ENCODE measurements at places on chromosomes 4 and X. TPM values are rescaled to one million over a fixed set of nuclear protein-coding genes. Genes with fewer than 3 reads are reported as not detected.

Gene PDCL2
- polyA plus RNA-seq, result 0.73 TPM

Gene HTATSF1
- polyA plus RNA-seq, result 32.5 TPM

Gene UGT2B17
- polyA plus RNA-seq, result not detected

Gene CLRN2
- not detected for polyA plus RNA-seq

Gene SFRP2
- polyA plus RNA-seq, result not detected

Gene IL2RG
- 25.8 TPM for polyA plus RNA-seq

Gene CNGA1
- polyA plus RNA-seq, result 0.04 TPM

Gene AREG
- polyA plus RNA-seq, result 3.8 TPM

Gene PABPC4L
- polyA plus RNA-seq, result 0.41 TPM

Gene CFAP99
- polyA plus RNA-seq, result not detected

Gene SYTL5
- 0.03 TPM for polyA plus RNA-seq

Gene MAGEB2
- 78.1 TPM for polyA plus RNA-seq

Gene ZFP92
- 1.3 TPM for polyA plus RNA-seq

Gene PGAM4
- not detected for polyA plus RNA-seq

Gene SOWAHD
- polyA plus RNA-seq, result 0.15 TPM

Gene PRDM5
- not detected for polyA plus RNA-seq

Gene BEX4
- polyA plus RNA-seq, result 309 TPM

Gene TMPRSS11B
- polyA plus RNA-seq, result 0.20 TPM

Gene GDI1
- 78.1 TPM for polyA plus RNA-seq

Gene SUPT20HL1
- not detected for polyA plus RNA-seq

Gene CNKSR2
- polyA plus RNA-seq, result not detected

Gene TXK
- polyA plus RNA-seq, result 0.16 TPM

Data from K562 (cell line).